Activated T-helper 1 cell treated with anti-CD3 and anti-CD28 coated beads, Interleukin-12 subunit alpha, Interleukin-12 subunit beta, Interleukin-2, Interleukin-4 antibody, amounts not matched to agents 30 ng/mL and 10 ng/mL and 1 ng/mL, durations not matched to agents 14 hours and 24 hours and 36 hours (primary cell): ENCODE measurements at places on chromosomes 11 and 22. TPM values are rescaled to one million over a fixed set of nuclear protein-coding genes. Genes with fewer than 3 reads are reported as not detected.

Gene CDC42BPG
- total RNA-seq: 0.29 and 0.44 TPM in 2 replicates

Gene OR2AG1
- not detected in 2 replicates for total RNA-seq

Gene KCNQ1
- 5.3 and 6.4 TPM in 2 replicates for total RNA-seq

Gene HBG1
- not detected in 2 replicates for total RNA-seq

DNA sequence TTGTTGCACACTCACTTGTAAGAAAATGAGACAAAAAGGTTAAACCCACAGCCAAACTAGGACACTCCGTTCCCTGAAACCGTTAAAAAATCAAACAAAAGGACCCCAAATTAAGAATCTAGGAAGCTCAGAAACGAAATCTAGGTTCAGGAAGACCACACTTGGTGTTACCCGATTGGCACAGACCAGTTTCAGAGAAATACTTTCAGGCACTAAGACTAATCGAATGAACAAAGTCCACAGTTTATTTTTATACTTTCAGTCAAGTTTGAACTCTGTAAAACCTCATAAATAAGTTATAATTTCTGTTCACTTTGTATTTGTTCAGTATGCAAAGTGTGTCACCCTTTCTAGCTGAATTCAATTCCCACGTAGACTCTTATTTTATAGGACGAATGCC lies 38.8 kb upstream of the TTC12 start:
- peaks cover 10% of the 10 kb centered on the region for H3K4me1 ChIP-seq
- no peak overlapping the region for H3K27ac ChIP-seq

DNA sequence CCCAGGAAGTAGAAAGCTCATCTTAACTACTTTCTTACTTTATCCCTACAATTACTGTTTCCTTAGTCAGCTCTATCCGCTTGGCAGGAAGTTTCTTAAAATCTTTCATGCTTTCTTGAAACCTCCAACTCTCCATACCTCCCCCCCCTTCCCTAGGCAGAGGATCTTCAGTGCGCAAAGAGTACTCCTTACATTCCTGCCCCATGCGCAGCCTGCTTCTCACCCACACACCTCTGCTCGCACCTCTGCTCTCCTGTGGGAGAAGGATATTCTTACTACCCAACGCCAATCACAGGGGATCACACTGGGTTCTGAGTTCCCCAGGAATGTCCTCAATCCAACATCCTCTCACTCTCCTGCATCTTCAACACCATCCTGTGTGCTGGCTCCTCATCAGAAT lies 12.3 kb downstream of the TCF20 start:
- DNase-seq: no peak
- no peak overlapping the region for H3K27ac ChIP-seq
- H3K4me3 ChIP-seq: no peak overlapping the region
- H3K4me1 ChIP-seq: peaks cover 68% of the 10 kb centered on the region
- no peaks in the 10 kb centered on the region for H3K27me3 ChIP-seq

GRCh38 chr11:3370311-3370870 lies 8.6 kb downstream of the ZNF195 start:
- H3K27ac ChIP-seq: no peak overlapping the region
- DNase-seq: no peak
- no peaks in the 10 kb centered on the region for H3K27me3 ChIP-seq
